ENCODE measurements at places on chromosomes 4 and X. TPM values are rescaled to one million over a fixed set of nuclear protein-coding genes. Genes with fewer than 3 reads are reported as not detected.

- no peak for DNase-seq
Measured at GRCh38 chrX:110442635-110443034, 84.0 kb downstream of the RTL9 start.

DNA sequence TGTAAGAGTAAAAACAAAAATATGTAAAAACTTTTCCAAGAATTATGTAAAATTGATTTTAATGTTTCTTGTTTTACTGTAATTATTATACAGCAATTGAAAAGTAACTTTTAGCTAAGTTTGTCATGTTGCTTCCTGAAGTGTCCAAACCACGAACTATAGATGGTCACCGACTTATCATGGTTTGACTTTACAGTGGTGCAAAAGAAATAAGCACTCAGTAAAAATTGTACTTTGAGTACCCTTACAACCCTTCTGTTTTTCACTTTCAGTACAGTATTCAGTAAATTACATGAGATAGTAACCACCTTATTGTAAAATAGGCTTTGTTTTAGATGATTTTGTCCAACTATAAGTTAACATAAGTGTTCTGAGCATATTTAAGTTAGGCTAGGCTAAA lies 93.8 kb downstream of the SLC10A6 start:
- DNase-seq: no peak

DNA sequence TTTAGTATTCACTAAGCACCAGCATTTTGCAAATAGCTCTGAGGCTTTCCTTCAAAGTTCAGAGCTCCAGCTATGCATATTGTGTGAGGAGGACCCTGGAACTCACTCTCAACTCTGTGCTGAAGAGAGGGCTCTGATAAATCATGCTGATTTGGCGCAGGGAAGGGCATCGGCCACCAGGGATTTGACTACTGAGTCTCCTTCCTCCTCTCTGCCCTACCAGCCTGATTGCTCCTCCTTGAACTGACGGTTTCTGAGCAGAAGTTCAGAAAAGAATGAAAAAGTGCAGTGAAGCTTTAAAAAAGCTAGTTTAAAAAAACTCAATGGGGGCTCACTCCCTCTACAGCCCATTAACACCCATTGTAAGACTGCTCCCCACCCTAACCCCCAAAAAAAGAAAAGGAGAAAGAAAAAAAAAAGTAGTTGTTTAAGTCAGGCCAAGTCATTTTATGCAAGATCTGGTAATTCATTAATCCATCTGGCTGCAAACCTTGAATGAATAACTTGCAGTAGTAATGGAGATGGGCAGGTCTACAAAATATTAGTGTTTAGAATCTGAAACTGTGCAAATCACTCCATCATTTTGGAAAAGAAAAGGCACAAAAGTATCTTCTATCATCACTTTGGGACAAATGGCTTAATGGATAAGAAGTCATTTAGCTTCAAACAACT lies 13.3 kb downstream of the PPARGC1A start:
- DNase-seq: no peak

DNA sequence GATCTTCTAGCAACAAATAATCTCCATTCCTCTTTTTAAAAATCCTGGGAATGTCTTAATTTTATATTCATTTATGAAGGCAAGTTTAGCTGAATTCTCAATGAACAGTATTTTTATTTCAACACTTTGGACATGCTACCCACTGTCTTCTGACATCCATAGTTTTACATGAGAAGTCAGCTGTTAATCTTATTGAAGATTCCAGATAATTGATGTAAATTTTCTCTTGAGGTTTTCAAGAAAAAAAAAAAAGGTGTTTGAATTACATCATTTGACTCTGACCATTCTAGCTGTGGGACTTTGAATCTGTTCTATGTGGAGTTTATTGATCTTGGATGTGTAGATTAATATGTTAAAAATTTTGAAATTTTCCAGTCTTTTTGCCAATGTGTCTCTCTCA lies 28.0 kb downstream of the PDHA2 start:
- no peak for DNase-seq

ADH7 gene
- not detected for polyA plus RNA-seq
